Pulmonary artery endothelial cell (primary cell): ENCODE measurements at places on chromosomes 11 and 22.

GRCh38 chr11:117510646-117511045, 183.0 kb downstream of the CEP164 start:
- DNase-seq: no peak

- no peak for DNase-seq
Measured at GRCh38 chr22:33565580-33565995, 354.7 kb downstream of the LARGE1 start.

DNA sequence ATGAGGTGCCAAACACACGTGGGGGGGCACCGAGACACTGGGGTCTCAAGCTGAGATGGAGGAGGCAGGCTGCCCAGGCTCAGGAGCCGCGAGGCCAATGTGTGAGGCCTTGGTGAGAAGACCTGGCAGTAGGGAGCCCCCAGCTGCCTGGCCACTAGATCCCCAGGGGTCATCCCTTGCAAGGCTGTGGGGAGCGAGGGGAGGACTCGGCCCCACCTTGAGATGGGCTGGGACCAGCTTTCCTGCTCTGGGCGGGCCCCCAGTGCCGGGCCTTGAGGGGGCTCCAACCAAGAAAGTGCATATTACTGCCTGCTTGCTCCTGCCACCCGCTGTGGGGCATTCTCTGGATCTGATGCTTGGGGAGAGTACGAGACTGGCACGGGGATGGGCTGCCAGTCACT, 107.0 kb downstream of the CTTN start:
- DNase-seq: no peak

- no peak for DNase-seq
Measured at GRCh38 chr22:30373331-30374325, 13.6 kb downstream of the RNF215 start.

DNA sequence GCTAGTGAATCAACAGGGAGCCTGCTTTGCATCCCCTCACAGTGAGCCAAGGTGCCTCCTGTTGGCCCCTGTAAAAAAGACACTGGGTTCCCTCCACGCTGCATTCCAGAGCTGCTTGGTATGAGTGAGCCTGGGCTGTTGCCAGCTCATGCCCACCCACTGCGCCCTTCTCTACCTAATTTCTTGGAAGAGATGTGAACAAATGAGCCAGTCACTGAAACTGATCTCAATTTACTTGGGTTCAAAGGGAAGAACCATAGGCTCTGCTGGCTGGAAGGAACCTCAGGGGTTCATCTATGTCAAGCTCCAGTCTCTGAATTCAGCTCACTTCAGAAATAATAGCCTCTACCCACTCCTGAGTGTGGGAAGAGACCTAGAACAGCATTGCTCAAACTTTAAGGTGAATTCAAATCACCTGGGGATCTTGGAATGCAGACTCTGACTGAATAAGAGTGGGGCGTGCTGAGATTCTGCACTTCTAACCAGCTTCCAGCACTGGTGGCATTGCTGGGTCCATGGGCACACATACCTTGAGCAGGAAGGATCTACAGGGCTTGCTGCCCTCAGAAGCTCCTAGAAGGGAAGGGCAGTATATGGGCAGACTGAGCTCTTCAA, 5.4 kb upstream of the TMPRSS4 start:
- DNase-seq: no peak

- no peak for DNase-seq
Measured at GRCh38 chr11:96748639-96749370, 359.0 kb downstream of the JRKL start.

DNA sequence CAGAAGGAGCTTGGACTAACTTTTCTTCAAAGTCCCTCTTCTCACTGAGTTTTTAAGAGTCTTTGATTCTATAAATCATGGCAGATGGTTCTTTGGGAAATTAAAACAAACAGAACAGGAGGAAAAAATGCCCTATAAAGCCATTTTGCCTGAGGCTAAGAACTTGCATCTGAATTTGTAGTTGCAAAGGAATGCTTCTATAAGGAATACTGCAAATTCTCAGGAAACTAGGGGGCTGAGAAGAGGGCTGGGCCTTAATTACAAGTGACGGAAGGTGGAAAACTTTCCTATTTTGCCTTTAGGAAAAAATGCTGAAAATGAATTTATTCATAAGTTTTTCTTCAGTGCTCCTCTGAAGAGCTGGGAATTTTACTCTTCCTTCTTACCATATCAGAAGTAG, 90.0 kb upstream of the NARS2 start:
- DNase-seq: no peak

GRCh38 chr22:33723915-33724314, 196.4 kb downstream of the LARGE1 start:
- DNase-seq: no peak

DNA sequence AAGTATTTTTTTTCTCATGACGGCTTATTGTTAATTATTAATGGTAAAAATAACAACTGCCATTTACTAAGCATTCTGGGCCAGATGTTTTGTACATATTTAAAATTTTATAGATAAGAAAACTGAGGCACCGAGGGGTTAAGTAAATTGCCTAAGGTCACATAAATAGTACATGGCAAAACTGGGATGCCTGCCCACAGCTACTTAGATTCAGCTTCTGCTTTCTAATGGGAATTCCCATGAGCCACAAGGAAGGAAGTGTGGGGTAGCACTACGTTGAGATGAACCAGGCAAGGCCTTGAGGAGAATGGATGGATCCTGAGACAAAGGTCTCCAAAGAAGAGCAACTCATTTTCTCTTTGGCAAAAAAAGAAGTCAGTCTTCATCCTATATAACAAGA, 11.9 kb upstream of the PHF21A start:
- DNase-seq: no peak

GRCh38 chr11:64358907-64359711, at the start of gene RPS6KA4:
TSS of gene RPS6KA4 (plus strand) at chr11:64359162. CDS start at chr11:64359236, 74 bp downstream.
- DNase-seq: no peak

GRCh38 chr22:31086703-31087330, 5.7 kb downstream of the SMTN start:
- DNase-seq: no peak

DNA sequence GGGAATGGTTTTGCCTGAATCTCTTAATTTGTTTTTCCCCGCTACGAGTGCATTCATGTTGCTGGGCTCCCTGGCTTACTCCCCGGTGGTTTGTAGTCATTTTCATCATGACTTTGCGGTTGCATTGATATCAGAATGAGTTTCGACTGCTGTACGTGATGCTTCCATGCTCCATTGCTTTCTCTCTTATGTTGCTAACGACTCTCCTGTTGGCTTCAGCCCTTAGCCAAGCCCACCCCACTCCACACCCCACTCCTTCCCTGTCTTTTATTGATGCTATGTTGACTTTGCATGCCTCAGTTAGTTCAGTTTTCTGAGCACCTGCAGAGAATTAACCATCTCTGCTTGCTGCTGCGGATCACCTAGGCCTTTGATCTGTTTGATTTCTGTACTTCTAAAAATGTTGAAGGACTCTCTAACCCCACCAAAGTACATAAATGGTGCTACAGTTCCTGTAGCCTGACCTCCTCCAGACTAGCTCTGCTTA, 65.3 kb downstream of the ARFGAP2 start:
- no peak for DNase-seq

DNA sequence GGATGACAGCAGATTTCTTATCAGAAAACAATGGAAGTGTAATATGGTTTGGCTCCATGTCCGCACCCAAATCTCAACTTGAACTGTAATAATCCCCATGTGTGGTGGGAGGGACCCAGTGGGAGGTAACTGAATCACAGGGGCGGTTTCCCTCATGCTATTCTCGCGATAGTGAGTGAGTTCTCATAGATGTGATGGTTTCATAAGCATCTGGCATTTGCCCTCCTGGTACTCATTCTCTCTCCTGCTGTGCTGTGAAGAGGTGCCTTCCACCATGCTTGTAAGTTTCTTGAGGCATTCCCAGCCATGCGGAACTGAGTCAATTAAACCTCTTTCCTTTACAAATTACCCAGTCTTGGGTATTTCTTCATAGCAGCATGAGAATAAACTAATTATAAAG, 81.0 kb upstream of the SCUBE2 start:
- DNase-seq: no peak
